ENCODE measurements at places on chromosomes 6 and 20.
A peak's percentile ranks its signal among the peaks of the same experiment; 100 is the strongest.

DNA sequence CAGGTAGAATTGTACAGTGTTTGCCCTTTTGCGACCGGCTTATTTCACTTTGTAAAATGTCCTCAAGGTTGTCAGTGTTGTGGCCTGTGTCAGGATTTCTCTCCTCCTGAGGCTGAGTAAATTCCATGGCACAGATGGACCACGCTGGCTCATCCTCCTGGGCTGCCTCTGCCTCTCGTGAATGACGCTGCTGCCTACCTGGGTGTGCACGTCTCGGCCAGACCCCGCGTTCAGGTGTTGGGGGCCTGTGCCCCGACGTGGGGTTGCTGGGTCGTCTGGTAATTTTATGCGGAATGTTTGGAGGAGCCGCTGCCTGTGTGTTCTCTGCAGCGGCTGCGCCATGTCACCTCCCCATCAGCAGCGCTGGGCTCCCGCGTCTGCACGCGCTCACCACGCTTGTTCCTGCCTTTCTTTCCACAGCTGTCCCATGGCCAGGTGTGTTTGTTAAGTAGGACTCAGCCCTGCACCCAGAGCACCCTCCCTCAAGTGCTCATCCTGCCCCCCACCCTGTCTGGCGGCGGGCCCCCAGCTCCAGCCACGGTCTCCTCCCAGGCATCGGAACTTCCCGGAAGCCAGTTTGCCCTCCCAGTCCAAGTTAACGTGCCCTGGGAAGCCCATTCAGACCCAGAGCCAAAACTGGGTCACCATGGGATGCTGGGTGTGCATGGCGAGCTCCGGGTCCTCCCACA is 36.1 kb upstream of the CHRNA4 start:
- DNase-seq = no peak

GRCh38 chr6:169106176-169106575 is 147.5 kb downstream of the THBS2 start:
- no peak for DNase-seq

DNA sequence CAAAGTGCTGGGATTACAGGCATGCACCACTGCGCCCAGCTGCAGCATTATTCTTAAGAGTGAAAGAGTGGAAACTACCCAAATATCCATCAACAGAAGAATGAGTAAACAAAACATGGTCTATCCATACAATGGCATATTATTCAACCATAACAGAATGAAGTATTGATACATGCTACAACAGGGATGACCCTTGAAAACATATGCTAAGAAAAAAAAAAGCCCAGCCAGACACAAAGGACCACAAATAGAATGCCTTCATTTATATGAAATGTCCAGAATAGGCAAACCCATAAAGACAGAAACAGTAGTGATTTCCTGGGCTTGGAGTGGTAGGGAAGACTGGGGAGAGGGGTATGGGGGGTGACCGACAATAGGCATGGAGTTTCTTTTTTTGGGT is 7.1 kb downstream of the TUBB2B start:
- no peak for DNase-seq

DNA sequence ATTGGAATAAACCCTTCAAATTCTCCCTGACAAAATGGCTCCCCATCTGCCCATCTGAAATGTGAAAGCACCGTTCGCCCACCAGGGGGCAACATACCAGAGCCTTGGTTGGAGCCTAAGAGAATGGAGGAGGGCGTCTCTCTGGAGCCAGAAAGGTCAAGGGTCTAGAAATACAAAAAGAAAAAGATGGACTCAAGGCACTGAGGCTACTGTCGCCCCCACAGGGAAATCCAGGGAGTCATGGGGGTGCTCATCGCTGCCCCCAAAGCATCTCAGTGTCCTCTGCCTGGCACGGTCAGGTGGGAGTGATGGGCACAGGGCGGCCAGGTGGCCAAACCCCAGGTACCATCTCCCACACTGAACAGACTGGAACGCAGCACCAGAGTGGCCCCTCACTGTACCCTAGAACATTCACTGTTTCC is 136.3 kb downstream of the ZMYND8 start:
- no peak for DNase-seq

DNA sequence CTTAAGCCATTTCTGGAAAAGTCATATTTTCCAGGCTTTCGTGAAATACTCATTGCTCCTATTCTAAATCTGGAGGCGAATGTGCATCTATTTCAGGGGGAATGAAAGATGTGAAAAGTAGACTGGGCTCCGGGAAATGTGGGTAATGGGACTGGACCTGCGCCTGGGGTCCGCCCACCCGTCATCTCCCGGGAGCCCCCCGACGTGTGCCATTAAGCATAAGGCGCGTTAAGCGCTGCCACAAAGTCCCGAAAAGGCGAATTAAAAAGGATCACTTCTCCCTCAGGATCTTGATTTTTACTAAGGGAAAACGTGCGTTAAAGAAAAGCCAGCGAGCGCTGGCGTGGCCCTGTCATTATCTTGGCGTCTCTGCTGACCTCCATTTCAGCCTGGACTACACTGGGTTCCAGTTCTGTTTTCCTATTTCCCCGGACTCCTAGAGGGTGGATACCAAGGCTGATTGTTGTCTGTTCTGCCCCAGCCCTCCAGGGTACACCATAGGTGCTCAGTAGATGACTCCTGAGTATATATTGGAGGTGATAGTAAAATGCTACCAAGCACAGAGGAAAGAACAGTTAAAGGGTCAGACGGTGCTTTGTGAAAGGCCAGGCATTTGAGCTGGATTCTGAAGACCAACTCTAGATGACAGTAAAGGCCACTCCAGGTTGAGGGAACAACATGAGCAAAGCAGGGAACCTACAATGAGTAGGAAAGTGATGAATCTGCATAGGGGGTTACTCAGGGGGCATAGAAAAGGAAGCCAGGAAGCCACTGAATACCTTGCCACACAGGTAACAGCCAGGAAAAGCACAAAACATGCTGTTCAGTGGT is 89.2 kb upstream of the ARID1B start:
- DNase-seq = no peak

GRCh38 chr6:127481628-127482027 is 22.4 kb upstream of the KIAA0408 start:
- DNase-seq = no peak

DNA sequence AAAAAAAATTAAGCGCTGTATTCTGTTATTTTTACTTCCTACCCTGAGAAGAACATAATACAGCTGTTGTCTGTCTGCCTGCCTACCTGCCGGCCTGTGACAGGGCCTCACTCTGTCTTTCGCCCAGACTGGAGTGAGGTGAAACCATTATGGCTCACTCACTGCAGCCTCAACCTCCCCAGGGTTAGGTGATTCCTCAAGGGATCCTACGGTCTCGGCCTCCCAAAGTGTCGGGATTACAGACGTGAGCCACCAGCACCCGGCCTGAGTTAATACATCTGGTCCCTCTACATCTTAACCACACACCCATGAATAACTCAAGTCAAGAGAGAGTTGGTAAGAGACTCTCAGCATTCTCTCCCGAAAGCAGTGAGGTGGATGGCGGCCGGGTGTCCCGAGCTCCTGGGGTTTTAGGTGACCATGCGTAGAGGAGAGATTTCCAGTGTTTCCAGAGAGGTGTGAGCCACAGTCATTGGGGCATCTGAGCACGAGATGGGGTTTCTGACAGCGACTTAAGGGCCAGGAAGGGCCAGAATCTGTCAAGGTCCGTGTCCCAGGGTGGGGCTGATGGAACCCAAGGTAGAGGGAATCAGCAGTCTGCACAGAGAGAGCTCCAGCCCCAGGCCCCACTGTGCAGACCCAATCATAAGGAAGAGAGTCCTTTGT is 1954.4 kb upstream of the DEFB115 start:
- DNase-seq = no peak

DNA sequence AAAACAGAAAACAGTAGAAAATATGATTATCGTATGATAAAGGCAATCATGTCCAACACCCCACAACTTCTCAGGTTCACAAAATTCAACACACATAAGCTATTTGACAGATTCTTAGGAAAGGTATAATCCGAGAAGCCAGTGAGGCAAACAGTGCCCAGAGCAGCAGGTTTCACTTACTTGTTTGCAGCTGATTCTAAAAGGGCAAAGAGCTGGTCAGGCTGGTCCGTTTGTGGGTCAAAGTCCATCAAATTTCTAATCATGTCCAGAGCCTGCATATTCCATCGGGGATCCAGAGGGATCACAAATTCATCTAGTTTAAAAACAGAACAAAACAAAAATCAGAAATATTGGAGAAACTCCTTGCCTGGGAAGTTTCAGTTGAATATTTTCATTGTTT is 69.8 kb upstream of the LYRM2 start:
- no peak for DNase-seq

- DNase-seq = no peak
Observed at GRCh38 chr6:75108333-75108974, 97.4 kb downstream of the COL12A1 start.

GRCh38 chr20:15209537-15209936 is 872.1 kb upstream of the FLRT3 start:
- DNase-seq = no peak

DNA sequence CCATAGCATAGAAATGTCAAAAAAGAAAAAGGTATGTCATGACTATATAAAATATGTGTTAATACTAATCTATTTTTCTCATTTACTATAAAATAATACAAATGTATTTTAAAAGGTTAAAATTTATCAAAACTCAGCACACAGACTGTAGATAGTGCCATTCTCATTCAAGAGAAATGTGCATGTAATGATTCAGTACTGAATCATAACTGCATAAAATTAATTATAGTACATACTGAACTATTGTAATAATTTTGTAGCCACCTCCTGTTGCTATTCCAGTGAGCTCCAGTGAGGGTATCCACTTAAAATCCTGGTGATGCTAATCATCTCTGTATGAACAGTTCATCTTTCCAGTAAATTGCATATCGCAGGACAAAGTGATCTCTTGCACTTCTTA is 82.8 kb downstream of the HMGCLL1 start:
- DNase-seq = no peak

GRCh38 chr20:37353285-37353849 is 7.4 kb downstream of the SRC start:
- DNase-seq = no peak

- DNase-seq = no peak
Observed at GRCh38 chr20:5092765-5093339, 26.9 kb downstream of the PCNA start.

GRCh38 chr6:25576919-25577318 is 75.1 kb upstream of the SCGN start:
- DNase-seq = no peak

DNA sequence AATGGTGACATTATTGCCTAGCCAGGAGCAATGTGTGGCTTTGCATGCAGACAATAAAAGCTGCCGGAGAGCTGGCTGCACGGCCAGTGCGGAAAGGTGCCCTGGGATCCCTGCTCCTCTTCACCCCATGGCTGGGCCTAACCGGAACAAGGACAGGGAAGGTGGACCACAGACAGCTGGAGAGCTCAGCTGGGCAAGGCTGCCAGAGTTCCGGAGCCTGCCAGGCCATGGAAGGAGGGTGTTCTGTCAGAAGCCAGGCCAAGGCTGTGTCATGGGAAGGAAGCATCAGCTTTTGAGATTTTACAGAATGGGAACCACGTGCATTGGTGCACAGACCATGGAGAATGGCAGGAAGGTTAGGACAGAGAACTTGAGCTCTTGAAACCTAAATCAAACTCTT is 25.0 kb downstream of the MAP1LC3A start:
- DNase-seq = no peak

GRCh38 chr20:2170404-2170803 is 68.8 kb downstream of the STK35 start:
- no peak for DNase-seq

- peak; percentile 34 for DNase-seq
Observed at GRCh38 chr6:114000069-114000468, 29.1 kb upstream of the HDAC2 start.

- no peak for DNase-seq
Observed at GRCh38 chr6:80126657-80127345, 20.3 kb downstream of the BCKDHB start.

- DNase-seq = no peak
Observed at GRCh38 chr20:61841966-61842365, 223.7 kb downstream of the TAF4 start.

- DNase-seq = no peak
Observed at GRCh38 chr6:148055419-148055818, 287.2 kb upstream of the SASH1 start.
